Amniotic epithelial cell (primary cell): ENCODE measurements at places on chromosomes 3 and 15.

- DNase-seq, result no peak
These were observed 88.8 kb upstream of the ALDH1A3 start for GRCh38 chr15:100790786-100791265.

DNA sequence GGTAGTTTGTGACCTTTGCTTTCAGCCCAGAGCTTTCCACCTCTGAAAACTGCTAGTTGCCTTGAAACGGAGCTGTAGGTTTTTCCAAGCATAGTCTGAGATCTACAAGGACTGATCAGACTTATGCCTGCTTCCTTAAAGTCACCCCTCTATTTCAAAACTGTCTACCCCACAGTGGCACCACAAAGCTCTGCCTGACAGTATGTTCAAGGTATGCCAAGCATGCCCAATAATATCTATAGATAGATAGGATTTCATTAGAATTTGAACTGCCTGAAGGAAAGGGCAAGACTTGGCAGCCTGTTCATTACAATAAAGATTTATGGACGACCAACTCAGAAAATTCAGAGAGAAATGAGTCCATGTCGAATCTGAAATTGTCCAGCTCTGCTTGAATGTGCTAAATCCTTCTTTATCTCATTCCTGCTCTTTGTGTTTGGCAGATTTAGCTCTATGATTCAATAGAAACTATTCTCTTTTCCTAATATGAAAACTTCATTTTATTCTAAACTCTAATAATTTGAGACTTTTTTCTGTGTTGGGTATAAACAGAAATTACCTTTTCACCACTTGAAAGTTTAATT, 227.6 kb upstream of the TBC1D5 start:
- DNase-seq, result no peak

GRCh38 chr15:66775127-66776105, 73.4 kb downstream of the SMAD6 start:
- no peak for DNase-seq

GRCh38 chr3:33699275-33699674, 18.8 kb downstream of the CLASP2 start:
- DNase-seq, result no peak

DNA sequence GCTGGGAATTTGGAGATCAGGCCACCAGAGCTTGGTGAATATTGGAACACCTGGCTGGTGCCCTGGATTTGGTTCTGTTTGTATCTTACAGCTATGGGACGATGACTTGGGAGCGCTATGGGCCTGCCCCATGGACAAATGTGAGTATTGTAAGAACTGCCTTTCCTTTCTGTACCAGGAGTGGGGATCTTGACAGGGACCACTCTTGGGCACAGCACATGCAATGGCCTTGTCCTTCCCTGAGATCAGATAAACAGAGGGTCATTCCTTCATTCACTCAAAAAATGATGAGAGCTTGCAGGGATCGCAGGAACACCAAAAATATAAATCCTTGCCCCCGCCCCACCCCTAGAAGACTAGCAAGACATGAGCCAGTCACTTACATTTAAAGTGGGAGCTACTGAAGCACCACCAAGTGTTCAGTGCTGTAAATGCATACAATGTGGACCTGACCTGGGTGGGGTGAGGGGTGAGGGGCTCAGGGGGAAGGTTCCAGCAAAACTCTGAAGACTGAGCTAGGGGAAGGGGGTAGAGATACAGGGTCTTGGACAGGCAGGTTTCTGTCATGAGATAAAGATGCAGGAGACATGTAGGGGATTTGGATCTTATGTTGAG, 2.7 kb upstream of the CRELD1 start:
- DNase-seq, result peak; percentile 20

DNA sequence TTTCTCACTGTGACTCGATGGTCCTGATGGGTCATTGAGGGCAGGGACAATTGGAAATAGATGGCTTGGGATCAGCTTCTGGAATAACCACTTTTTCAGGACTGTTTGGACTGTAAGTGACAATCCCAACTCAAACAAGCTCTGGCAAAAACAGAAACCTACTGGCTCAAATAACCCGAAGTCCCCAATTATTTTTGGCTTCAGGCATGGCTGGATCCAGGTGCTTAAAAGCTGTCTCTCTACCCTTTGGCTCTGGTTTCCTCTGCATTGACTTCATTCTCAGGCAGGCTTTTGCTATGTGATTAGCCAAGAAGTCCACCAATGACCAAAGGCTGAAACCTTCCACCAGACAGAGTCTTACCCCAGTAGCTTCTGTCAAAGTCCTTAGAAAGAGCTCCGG, 92.9 kb upstream of the PRR23E start:
- DNase-seq, result no peak

DNA sequence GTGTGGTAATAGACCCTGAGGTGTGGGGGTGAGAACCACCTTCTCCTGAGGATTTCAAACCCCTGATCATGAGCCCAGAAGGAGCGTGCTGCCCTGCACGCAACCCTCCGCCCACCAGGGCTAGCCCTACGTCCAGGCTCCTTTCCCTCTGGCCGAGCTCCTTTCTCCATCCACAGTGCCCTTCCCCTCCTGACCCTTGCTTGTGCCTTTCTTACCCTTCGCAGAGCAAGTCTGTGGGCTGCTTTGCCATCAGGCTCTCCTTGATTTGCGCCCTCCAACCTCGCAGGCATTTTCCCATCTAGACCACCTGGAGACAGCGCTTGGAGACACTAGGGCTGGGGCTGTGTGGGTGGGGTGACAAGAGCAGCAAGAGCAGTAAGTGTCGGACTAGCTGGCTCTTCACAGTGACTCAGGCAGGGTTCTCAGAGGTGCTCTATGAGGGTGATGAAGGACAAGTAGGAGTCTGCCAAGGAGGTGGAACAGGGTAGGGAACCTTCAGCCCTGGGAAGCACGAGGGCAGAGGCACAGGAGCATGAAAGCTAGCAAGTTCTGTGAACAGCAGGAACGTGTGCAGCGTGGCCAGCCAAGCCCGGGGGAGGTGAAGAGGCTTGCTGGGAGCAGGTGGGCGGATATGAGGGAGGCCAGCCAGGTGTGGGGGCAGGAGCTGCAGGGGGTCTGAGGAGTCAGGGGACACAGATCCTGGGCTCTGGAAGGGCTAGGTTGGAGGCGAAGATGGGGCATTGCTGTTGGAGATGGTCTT, 2.5 kb upstream of the SLC38A3 start:
- DNase-seq, result no peak

DNA sequence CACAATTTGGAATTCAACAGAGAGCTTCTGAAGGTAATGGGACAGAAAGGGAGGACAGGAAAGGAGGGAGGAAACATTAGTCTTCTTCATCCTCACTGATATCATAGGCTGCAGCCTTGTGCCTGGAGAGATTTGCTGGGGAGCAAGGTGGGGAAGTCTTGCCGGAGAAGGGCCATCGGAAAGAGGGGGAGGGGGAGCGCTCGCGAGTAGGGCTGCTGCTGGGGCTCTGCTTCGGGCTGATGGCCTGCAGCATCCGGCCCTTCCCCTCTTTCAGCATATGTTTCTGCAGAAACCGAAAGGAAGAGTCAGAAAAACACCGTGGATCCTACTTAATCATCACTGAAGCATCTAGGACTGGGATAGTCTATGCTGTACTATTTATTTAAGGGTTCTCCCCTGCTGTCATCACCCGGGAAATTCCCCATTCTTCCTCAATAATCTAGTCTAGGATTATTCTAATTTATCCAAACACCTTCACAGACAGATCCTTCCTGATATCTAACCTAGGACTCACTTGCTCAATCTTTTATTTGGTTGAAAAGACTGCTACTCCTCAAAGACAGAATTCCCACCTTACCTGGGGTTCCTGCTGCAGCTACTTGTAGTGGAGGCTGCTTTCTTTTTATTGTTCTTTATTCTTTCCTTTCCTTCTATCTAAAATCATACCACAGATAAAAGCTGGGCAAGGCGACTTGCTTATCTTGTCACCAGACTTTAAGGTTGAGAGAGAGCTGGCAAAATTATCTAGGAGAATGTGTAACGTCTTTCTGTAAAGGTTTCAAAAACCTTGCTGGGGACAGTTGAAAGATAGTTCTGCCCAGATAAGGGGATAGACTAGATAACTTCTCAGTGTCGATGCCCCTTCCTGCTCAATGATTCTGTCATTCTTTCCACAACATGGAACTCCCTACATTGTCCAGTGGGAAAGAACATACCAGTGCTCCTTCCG, 22.6 kb downstream of the SLC51A start:
- DNase-seq, result peak; percentile 66

DNA sequence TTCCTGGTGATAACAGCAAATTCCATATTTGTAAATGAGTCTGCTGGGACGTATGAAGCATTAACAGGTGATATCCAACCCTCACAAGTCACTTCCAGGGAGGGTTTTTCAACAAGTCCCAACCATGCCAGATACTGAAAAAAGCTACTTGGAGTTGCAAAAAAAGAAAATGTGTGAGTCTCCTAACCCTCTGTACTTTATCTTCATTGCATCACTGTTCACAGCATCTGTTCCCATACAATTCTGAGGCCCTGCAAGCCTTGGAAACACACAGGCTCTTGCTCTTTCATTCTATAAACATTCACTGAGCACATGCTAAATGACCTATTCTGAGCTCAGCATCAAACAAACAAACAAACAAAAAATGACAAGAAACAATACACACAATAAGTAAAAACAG, 120.8 kb downstream of the RFTN1 start:
- DNase-seq, result peak; percentile 73

DNA sequence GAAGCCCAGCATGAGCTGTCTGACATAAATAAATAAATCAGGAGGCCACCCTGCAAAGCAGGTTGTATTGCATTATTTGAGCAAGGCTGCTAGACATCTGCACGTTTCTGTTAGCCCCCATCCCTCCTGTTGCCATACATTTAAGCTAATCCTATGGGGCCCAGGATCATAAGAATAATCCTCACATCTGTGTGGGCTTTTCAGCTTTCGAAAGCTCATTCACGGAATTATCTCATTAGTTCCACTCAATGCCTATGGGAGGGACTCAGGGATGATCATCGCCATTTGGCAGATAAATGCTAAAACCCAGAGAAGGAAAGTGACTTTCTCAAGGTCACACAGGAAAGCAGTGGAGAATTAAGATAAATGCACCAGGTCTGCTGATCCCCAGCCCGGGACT, 123.4 kb downstream of the TLE3 start:
- DNase-seq, result no peak

DNA sequence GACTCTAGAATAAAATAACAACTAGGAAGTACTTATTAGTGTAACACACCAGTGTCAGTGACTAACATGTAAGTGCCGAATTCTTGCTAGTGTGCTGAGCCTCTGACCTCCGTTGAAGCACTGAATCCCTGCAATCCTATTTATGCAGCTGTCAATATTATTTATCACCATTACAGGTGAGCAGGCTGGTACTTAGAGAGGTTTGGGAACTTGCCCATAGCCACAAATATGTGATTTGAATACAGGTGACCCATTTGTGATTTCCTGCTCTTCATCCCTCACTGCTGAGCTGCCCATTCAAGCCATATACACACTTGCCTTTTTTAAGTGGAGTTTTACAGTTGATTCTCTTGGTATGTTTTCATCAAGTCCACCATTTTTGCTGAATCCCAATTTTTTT, 12.2 kb downstream of the EIF4E3 start:
- no peak for DNase-seq

DNA sequence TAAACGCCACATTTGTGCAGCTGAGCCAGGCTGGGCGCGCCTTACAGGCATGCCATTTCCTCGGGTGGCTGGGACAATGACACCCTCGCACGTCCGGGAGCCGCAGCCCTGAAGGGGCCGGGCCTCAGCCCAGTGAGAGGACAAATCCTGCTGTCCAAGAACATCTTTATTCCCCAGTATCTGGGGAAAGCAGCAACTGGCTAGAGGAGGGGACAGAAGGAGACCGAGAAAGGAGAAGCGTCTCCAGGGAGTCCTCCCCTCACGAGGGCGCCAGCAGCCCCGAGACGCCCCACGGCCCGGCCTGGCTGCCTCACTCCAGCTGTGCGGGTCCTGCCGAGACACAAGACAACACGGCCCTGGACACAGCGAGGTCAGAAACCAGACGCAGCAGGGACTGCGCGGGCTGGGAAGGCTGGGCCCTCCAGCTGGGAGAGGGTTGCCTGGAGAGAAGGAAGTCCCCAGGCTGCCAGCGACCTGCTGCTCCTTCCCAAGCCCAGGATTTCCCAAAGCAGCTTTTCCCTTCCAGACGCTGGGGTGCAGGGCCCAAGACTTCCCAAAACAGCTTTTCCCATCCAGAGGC, 130.2 kb downstream of the CHSY1 start:
- peak; percentile 49 for DNase-seq

GRCh38 chr3:54427941-54428871, 305.9 kb downstream of the CACNA2D3 start:
- DNase-seq, result peak; percentile 51

GRCh38 chr3:183518491-183519251, 36.8 kb downstream of the KLHL6 start:
- DNase-seq, result no peak

DNA sequence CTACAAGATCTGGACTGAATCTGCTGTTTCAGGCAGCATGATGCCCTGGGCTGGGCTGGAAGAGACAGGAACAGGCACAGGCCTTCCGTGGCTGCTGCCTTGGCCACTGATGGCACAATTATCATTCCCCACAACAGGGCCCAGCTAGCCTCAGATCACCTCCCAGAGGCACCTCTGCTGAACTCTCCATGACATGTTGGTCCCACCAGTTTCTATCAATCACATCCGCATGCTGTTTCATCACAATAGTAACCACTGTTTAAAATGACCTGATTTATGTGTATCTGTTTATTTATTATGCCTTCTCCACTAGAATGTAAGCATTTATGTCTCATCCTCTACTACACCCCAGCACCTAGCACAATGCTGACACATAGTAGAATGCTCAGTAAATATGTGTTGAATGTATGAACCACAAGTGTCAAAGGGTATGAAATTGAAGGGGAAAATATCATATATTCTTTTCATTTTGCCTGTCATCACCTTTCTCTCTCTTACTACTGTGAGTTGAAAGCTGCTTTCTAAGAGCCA, 32.7 kb upstream of the ZBTB38 start:
- peak; percentile 71 for DNase-seq

GRCh38 chr3:61805510-61806080, 244.2 kb downstream of the PTPRG start:
- no peak for DNase-seq

GRCh38 chr15:101115393-101115785, 136.5 kb downstream of the CHSY1 start:
- no peak for DNase-seq

GRCh38 chr15:48458876-48459275, 127.6 kb downstream of the DUT start:
- DNase-seq, result peak; percentile 33
